WERI-Rb-1 (cell line): ENCODE measurements at places on chromosomes 13 and 19.

GRCh38 chr13:114124921-114125320 is 7.5 kb downstream of the RASA3 start:
- peak; percentile 83 for DNase-seq

GRCh38 chr13:44575741-44576350 is at the start of gene TSC22D1:
Gene TSC22D1, minus strand, starts transcription at chr13:44576330. Its CDS starts 256 bp downstream, at chr13:44576074.
- DNase-seq = peak; percentile 22

DNA sequence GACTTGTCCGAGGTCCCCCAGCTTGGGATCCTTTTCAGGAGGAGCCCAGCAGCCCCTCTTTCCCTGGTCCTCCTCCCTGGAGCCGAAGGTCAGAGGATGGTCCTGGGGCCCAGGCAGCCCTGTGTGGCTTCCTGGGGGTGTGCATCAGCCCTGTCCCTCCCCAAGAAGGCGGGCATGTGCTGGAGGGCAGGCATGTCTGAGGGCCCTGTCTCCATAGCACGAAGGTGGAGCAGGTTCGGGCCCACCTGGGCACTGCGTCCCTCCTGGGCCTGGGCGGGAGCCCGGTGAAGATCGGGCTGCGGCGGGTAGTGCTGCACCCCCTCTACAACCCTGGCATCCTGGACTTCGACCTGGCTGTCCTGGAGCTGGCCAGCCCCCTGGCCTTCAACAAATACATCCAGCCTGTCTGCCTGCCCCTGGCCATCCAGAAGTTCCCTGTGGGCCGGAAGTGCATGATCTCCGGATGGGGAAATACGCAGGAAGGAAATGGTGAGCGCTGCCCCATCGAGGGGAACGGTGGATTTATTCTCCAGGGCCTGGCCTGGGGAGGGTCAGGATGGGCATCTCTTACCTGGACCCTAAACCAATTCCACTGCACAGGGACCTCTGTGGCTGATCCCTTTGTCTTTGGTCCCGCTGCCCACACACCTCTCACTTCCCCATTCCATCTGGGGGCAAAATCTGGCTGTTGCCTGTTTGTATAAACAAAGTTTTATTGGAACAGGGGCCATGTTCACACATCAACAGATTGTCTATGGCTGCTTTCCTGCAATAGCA is 10.9 kb downstream of the TIMM13 start:
- DNase-seq = no peak

DNA sequence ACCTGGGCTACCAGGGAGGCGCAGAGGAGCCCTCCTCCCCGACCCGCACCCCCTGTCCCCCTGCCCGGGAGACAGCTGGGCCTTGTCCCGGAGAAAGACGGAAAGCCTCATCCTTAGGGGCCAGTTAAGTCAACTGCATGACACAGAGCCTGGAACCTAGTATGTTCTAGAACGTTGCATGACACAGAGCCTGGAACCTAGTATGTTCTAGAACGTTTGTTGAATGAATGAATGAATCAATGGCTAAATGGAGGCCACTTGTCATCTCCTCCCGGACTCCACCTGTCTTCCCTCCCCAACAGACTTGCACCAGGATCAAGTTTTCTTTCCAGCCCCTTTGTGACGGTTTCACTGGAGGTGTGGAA is 706 bp downstream of the SERP2 start:
- no peak for DNase-seq

GRCh38 chr13:99339736-99340397 is 32.7 kb upstream of the GPR183 start:
- DNase-seq = no peak

DNA sequence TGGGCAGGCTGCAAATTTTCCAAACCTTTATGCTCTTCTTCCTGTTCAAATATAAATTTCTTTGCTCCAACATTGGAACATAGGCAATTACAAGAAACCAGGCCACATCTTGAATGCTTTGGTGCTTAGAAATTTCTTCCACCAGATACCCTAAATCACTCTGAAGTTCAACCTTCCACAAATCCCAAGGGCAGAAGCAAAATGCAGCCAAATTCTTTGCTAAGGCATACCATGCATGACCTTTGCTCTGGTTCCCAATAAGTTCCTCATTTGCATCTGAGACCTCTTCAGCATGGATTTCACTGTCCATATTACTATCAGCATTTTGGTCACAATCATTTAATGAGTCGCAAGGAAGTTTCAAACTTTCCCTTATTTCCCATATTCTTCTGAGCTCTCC is 130.9 kb downstream of the DIAPH3 start:
- no peak for DNase-seq

GRCh38 chr19:28764066-28764465 is 448.9 kb downstream of the UQCRFS1 start:
- no peak for DNase-seq

DNA sequence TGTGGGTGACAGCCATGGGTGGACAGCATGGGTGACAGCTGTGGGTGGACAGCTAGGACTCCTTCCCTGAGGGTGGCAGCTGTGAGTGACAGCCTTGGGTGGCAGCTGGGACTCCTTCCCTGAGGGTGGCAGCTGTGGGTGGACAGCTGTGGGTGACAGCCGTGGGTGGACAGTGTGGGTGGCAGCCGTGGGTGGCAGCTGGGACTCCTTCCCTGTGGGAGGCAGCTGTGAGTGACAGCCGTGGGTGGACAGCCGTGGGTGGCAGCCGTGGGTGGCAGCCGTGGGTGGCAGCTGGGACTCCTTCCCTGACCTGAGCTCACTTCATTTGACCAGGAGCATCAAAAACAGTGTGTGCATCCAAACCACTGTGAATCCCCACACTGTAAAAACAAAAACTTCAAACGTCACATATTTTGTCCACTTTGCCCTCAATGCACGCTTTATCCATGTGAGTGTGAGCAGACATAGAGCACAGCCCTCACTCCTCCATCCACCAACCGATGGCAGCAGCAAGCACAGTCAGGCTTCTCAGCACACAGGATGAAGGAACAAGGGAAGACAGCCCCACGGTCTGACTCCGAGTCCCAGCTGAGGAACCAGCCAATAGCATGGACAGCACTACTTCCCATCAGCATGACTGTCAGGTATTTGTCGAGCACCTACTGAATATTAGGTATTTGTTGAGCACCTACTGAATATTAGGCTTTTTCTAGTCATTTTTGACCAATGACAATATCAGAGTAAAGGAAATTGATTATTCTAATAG is 1.6 kb upstream of the CFAP97D2 start:
- DNase-seq = no peak

GRCh38 chr13:73671732-73672131 is 462.5 kb downstream of the KLF12 start:
- no peak for DNase-seq

DNA sequence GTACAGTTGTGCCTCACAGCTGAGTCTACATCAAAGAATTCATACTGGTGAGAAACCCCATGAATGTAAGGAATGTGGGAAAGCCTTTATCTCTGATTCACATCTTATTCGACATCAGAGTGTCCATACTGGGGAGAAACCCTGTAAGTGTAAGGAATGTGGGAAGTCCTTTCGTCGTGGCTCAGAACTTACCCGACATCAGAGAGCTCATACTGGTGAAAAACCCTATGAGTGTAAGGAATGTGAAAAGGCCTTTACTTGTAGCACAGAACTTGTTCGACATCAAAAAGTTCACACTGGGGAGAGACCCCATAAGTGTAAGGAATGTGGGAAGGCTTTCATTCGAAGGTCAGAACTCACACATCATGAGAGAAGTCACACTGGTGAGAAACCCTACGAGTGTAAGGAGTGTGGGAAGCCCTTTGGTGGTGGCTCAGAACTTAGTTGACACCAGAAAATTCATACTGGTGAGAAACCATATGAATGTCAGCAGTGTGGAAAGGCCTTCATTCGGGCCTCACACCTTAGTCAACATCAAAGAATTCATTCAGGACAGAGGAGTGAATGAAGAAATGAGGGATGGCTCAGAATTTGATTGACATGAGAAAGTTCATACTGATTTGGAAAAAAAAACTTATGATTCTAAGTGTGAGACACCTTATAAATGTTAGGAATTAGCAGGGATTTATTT is 80.9 kb upstream of the ZNF420 start:
- no peak for DNase-seq

DNA sequence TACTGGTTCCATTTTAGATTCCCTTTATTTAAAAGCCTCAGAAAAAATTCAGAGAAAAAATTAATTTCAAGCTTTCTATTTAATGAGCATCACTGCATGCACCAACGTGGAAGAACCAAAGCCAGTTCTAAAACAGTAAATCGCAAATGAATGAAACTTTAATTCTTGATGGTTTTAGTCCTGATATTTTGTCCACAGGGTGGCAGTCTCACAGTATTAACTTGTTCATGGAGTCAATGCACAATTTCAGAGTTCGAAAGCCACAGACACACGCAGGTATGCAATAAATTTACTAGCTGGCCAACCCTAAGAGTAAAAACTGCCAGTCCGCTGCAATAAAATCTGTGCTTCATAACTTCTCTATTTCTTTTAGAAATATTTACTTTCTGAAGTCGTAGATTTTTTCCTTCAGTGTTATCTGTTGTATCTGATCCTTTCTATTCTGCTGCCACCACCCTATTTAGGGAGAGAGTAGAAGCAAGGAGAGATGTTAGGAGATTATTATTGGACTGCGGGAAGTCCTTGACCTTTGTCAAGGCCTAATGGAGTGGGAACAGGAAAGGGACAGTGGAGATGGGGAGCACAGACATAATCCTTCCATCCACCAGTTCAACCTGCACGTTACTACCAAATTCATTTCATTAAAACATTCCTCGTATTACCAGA is 7.0 kb upstream of the WBP4 start:
- no peak for DNase-seq

DNA sequence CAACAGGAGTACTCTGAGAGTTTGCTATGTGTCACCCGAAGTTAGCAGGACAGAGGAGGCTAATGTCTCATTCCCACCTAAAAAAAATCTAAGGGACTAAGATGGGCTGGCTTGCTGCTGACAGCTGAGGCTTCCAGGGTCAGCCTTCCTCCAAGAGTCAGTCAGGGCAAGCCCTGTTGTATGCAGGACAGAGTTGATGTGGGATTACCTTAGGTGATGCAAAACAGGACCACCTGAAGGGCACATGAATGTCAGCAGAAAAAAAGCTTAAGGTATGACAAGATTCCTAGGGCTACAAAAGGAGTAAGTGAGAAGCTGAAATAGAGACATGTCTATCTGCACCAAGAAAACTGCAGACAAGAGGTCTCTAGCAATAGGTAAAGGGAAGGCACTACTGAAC is 151.5 kb downstream of the NHLRC3 start:
- DNase-seq = no peak

- no peak for DNase-seq
Measured at GRCh38 chr13:63938851-63939250, 2523.2 kb upstream of the PCDH20 start.

DNA sequence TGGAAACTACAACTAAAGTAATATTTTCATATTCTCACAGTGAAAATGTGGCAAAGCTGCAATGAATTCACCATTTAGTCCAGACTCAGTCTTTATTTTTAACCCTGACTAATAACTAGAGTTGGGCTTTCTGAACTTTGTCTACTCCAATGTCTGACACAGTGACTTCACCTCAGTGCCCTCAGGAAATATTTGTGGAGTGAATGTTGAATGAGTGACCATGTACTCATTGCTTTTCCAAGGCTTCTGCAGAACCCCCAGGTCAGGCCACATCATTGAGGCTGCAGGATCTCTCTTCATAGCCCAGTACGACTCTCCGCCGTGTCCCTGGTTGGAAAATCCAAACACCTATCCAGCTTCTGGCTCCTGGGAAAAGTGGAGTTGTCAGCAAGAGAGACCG is 1.8 kb downstream of the ZNF175 start:
- no peak for DNase-seq

DNA sequence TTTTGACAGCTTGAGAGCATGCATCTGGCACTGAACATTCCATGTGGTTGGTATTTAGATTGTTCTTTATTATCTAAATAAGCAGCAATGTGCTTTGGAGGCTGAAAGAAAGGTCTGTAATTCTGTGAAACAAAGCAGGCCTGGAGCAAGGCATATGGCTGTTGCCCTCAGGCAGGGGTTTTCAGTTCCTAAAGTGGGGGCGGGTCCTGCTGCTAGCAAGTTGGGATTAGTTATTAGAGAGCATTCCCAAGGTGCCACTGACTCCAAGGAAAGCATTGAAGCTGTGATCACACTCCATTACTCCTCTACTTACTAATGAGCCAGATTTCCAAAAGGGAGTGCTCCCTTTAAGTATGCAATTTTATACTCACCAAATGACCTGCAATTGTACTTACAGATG is 432.2 kb downstream of the OLFM4 start:
- DNase-seq = peak; percentile 6

GRCh38 chr13:23384111-23384510 is 49.4 kb downstream of the SACS start:
- no peak for DNase-seq

DNA sequence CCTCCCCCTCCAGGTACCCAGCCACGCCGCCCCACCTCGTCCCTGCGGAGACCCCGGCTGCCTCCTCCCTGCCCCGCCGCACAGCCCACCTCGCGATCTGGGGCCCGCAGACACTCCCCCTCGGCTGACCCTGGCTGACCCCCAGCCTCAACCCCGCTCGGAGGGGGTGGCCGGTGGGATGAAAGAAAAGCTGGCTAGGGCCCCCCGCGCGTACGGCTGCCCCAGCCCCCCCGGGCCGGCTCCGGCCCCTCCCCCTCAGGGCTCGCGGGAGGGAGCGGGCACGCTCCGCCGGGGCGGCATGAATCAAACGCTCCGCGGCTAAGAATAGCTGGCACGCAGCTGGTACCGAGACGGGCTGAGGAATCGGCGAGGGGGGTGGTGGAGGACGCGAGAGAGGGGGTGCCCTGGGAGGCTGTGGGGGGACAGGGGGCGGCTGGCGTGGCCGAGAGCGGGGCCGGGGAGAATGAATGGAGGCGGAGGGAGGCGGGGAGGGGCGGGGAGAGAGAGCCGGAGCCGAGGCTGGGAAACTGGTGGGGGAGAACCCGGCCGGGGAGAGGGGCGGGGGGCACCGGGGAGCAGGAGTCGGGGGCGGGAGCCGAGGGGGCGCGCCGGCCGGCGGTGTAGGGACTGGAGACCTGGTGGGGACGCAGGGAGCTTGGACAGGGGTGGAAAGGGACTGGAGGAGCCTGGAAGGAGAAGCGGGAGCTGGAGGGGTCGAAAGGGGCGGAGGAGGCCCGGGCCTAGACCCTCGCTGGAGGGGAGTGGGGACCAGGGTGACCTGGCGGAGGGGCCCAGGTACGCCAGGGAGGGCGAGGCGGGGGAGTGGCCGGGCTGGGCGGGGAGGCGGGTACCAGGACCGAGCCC is 1.1 kb downstream of the SHANK1 start:
- DNase-seq = no peak

GRCh38 chr19:20925481-20925880 is 2.4 kb downstream of the ZNF85 start:
- DNase-seq = no peak

- DNase-seq = no peak
Measured at GRCh38 chr19:41694196-41694595, 6.1 kb upstream of the CEACAM7 start.

DNA sequence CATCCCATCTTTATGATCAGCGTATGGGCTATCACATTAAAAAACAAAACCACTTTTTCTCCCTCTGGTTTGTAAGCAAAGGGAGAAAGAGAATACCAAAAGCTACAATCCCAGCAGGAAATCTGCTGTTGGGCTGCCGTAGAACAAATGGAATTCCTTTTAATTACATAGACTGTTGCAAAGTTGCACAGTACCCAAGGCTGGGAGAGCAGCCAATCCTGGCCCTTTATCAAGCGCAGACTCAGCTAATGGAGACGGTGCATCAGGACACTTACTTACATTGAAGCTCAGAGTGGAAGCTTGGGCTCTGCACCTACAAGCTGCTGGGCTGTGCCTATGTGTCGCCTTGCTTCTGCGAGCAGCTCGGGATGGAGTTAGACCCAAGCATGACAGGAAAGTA is 15.2 kb downstream of the CCNA1 start:
- DNase-seq = no peak

GRCh38 chr13:27770809-27771208 is 21.5 kb upstream of the GSX1 start:
- peak; percentile 47 for DNase-seq

GRCh38 chr19:45340232-45340898 is at the start of gene KLC3:
Gene KLC3, plus strand, starts transcription at chr19:45340750. Its CDS starts 4,792 bp downstream, at chr19:45345542.
- peak; percentile 47 for DNase-seq
